ENCODE measurements at places on chromosomes 11 and 22.

- DNase-seq, result no peak
Observed at GRCh38 chr11:45807792-45808238, 2.9 kb downstream of the SLC35C1 start.

GRCh38 chr11:64655941-64656601 lies 65.1 kb downstream of the SLC22A12 start:
- no peak for DNase-seq

GRCh38 chr11:1705126-1706052 lies 8.4 kb downstream of the KRTAP5-6 start:
- no peak for DNase-seq

GRCh38 chr11:62108017-62108750 lies 15.6 kb upstream of the INCENP start:
- peak; percentile 18 for DNase-seq

GRCh38 chr11:46003572-46003971 lies 81.1 kb downstream of the LARGE2 start:
- DNase-seq, result no peak

- DNase-seq, result no peak
Observed at GRCh38 chr11:34363363-34364084, 5.7 kb upstream of the ABTB2 start.
